ENCODE measurements at places on chromosomes 16 and 17.

GRCh38 chr17:6069539-6070429, at the start of gene WSCD1:
Gene WSCD1 (plus strand): TSS chr17:6070379. CDS start chr17:6080659, 10,280 bp downstream.
- H3K27ac ChIP-seq, result no peak within 1 kb of the TSS
- DNase-seq, result no peak
- peak within 1 kb of the TSS; percentile 76 for H3K4me3 ChIP-seq

DNA sequence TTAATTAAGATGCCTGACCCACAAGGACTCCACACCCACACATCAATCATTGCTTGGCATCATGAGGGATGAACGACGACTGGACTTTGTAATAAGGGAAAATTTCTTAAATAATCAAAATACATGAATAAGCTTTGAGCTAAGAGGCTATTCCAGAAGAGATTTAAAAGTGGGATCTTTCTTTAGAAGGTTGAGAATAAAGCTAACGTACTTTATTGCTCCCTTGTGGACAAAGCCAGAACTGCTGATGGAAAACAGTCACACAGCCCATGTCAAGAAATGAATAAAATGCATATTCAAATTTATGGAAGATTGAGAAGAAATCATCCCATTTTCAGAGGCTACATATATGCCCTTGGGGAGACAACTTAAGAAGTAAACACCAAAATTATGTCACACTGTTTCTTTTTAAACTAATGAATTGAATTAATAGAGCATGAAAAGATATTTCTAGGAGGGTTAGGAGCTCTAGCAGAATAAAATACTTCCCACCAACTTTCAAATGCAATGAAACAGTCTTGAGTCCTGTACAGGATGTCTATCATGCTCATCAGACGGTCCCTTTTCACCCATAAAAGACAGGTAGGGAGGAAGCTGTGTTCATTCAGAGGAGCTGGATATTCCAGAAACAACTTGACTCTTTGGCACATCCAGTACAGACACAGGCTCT, 60.2 kb upstream of the PHOSPHO1 start:
- no peak for DNase-seq
- H3K27ac ChIP-seq, result no peak overlapping the region
- H3K27me3 ChIP-seq, result no peaks in the 10 kb centered on the region
- no peaks in the 10 kb centered on the region for H3K4me1 ChIP-seq
- H3K4me3 ChIP-seq, result no peak overlapping the region

DNA sequence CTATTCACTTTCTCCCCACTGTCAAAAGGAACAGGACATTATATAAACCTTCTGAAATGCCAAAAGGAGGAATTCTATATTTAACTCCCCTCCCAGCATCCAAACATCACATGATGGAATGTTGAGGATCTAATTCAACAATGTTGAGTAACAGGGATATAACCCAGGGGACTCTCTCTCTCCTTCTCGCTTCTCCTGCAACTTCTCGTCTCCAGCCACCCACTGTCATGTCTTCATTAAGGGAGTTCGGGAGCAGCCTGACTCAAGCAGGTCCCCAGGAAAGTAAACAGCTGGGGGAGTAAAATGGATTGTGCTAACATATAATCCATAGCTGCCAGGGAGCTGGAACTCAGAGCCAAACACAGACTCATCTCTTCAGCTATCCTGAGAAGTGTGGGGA, 51.7 kb downstream of the GRIN2A start:
- no peak for DNase-seq
- H3K36me3 ChIP-seq, result no peaks in the 10 kb centered on the region
- no peak overlapping the region for H3K4me3 ChIP-seq
- no peak overlapping the region for H3K27ac ChIP-seq
- no peaks in the 10 kb centered on the region for H3K4me1 ChIP-seq

DNA sequence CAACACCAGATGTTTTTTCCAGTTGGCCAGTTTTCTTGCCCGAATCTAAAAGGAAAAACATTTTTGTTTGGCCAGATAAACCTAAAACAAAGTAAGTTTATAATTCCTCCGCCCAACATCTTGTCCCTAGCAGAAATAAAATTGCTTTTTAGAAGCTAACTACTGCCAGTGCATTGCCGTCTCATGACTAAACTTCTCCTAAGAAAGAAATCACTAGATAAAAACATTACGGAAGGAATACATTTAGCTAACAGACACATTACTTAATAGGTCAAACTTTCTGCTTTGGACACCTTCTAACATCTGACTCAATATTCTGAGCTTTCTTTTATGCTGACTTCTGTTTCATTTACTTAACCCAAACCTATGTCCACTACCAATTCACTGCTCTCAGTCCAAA, 36.2 kb downstream of the FBXL20 start:
- no peaks in the 10 kb centered on the region for H3K4me1 ChIP-seq
- DNase-seq, result no peak
- no peaks in the 10 kb centered on the region for H3K36me3 ChIP-seq
- no peak overlapping the region for H3K27ac ChIP-seq
- no peaks in the 10 kb centered on the region for H3K27me3 ChIP-seq

DNA sequence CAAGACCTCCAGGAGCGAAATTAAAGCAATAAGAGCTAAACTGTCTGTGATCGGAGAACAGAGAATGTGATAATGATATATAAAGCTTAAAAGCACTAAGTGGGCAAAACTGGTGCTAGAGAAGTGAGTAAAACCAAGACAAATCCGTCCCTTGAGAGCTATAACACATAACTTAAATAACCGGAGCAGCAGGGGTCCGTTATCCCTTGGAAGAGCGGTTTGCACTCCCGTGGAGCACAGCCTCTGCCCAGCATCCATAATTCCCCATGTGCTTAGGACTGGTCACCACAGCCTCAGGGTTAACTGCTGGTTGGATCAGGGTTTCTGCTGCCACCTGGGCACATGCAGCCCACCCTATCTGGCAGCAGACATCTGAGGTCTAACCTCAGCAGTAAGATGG, 489.0 kb downstream of the NPIPA7 start:
- no peak for DNase-seq
- peaks cover 3% of the 10 kb centered on the region for H3K4me1 ChIP-seq
- H3K4me3 ChIP-seq, result no peak overlapping the region
- H3K36me3 ChIP-seq, result no peaks in the 10 kb centered on the region

- H3K27me3 ChIP-seq, result no peaks in the 10 kb centered on the region
- H3K27ac ChIP-seq, result no peak overlapping the region
- no peaks in the 10 kb centered on the region for H3K4me1 ChIP-seq
- no peak overlapping the region for H3K4me3 ChIP-seq
- no peaks in the 10 kb centered on the region for H3K36me3 ChIP-seq
These were observed 68.1 kb upstream of the CPHXL start for GRCh38 chr16:75794426-75794825.

DNA sequence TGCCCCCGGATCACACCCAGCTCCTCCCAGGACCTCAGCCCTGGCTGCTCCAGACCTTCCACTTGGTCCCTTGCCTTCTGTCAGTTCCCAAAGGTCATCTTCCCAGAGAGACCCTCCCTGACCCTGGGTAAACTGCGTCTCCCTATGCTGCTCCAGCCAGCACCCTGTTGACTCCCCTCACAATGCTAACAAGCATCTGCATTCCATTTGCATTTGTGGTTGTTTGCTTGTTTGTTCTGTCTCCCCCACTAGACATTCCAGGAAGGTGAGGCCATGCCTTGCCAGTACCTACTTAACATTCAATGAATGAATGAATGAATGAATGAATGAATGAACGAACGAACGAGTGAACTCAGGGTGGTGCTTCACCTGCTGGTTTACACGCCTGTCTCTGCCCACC, 171.2 kb downstream of the WSCD1 start:
- no peaks in the 10 kb centered on the region for H3K27me3 ChIP-seq
- DNase-seq, result no peak
- H3K4me1 ChIP-seq, result peaks cover 12% of the 10 kb centered on the region
- H3K27ac ChIP-seq, result no peak overlapping the region

- DNase-seq, result no peak
- peaks cover 2% of the 10 kb centered on the region for H3K4me1 ChIP-seq
- no peak overlapping the region for H3K27ac ChIP-seq
These were observed 12.7 kb upstream of the SPECC1 start for GRCh38 chr17:19996502-19996901.

- H3K36me3 ChIP-seq, result no peaks in the 10 kb centered on the region
- no peak for DNase-seq
- no peaks in the 10 kb centered on the region for H3K27me3 ChIP-seq
- H3K4me3 ChIP-seq, result no peak within 1 kb of the TSS
- no peaks in the 10 kb centered on the region for H3K4me1 ChIP-seq
These were observed at the start of gene TRPV3 for GRCh38 chr17:3557768-3558583. Gene TRPV3 (minus strand): TSS chr17:3557812. CDS start chr17:3554850, 2,962 bp downstream.

- DNase-seq, result no peak
- H3K27me3 ChIP-seq, result no peaks in the 10 kb centered on the region
- no peak overlapping the region for H3K27ac ChIP-seq
- no peaks in the 10 kb centered on the region for H3K4me1 ChIP-seq
- H3K36me3 ChIP-seq, result no peaks in the 10 kb centered on the region
These were observed 119.6 kb upstream of the HAS3 start for GRCh38 chr16:68985855-68986254.

- H3K4me1 ChIP-seq, result no peaks in the 10 kb centered on the region
- H3K36me3 ChIP-seq, result no peaks in the 10 kb centered on the region
- H3K4me3 ChIP-seq, result no peak overlapping the region
These were observed 17.4 kb upstream of the SUPT4H1 start for GRCh38 chr17:58369214-58370031.

DNA sequence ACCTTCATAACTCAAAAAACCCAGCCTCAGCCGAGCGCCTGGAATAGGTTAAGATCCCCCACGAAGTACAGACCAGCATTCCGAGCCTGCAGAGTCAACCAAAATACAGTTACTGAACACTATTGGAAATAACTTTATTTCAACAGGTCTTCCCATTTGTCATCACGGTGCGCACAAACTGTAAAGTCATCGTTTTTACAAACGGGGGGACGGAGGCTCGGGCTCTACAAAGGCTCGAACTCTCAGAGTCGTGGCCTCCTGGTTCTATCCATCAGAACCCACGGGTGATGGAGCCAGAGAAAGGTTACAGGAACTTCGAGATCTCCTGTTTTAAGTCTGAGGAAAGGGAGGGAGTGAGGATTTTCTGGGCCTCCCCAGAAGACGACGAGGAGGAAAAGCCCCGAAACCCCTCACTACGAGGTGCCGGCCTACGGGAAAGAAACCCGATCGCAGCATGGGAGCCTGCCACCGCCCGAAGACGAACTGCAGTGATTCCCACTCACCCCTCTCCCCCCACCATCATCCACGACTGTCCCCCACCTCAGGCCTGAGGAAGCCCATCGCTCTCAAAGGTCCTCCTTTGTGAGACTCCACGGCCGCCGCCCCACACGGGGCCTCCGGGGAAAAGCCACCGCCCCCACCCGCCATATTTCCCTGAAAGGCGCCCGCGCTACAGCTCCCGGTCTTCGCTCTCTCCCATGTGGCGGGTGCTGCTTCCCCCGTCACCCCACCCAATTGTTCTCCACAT, 917 bp downstream of the YWHAE start:
- peak overlapping the region; percentile 97 for H3K4me3 ChIP-seq
- no peaks in the 10 kb centered on the region for H3K4me1 ChIP-seq
- no peaks in the 10 kb centered on the region for H3K27me3 ChIP-seq
- H3K36me3 ChIP-seq, result no peaks in the 10 kb centered on the region

GRCh38 chr16:66547101-66547989, 2.6 kb downstream of the TK2 start:
- no peaks in the 10 kb centered on the region for H3K27me3 ChIP-seq
- no peak overlapping the region for H3K4me3 ChIP-seq
- H3K36me3 ChIP-seq, result no peaks in the 10 kb centered on the region
- no peak for DNase-seq

DNA sequence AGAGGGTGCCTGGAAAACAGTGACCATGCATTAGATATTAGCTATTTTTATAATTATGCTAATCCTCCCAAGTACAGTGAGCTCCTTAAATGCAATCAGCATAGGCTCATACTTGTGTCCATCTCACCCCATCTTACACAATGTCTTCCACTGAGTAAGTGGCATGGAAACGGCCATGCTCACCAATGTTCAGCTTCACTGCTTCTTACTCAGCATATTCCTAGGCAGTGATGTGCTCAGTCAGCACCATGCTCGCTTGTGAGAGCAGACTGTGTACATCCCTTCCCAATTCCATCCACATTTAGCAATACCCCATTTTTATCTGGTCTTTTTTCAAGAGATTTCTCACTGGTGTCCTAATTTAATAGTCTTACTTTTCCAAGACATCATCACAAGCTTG, 454.8 kb upstream of the SOX9 start:
- H3K27me3 ChIP-seq, result no peaks in the 10 kb centered on the region
- H3K27ac ChIP-seq, result no peak overlapping the region
- no peak for DNase-seq
- H3K4me1 ChIP-seq, result no peaks in the 10 kb centered on the region
- H3K4me3 ChIP-seq, result no peak overlapping the region

DNA sequence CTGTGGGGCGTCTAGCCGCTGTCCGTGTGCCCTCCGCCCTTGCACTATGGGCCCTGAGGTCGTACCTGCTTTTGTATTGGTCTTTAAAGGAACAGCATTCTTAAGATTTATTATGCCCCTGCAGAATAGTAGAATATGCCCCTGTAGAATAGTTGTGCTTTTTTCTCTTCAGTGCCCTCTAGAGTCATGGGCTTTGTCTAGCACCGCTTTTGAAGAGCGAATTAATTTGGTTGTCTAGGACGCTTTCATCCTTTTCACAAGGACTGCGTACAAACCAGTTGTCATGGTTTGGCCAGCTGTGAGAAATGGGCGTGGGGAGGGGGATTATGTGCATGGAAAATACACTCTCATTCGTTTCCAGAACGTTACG, 621 bp downstream of the CEP95 start:
- no peaks in the 10 kb centered on the region for H3K27me3 ChIP-seq
- H3K4me3 ChIP-seq, result peak overlapping the region; percentile 84
- peaks cover 19% of the 10 kb centered on the region for H3K36me3 ChIP-seq
- no peak for DNase-seq
- H3K4me1 ChIP-seq, result no peaks in the 10 kb centered on the region

DNA sequence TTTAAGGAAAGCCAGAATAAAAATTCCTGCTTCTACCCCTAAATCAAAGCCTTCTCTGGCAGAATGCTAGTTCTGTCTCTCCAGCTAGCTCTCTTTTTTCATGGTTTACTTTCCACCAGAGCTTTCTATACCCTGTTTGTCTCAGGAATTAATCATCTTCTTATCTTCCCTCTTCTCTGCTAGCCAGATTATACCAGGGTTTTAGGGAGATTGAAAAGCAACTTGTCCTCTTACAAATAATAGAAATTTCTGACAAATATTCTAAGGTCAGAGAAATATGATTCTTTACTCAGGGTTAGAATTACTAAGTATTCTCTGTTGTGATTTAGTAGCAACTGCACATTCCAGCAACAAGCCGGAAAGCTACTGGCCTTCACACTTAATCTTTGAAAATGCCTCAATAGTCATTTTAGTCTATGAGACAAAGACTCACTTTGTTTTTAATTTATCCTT, 166.4 kb downstream of the TANC2 start:
- DNase-seq, result no peak
- H3K27me3 ChIP-seq, result no peaks in the 10 kb centered on the region
- no peak overlapping the region for H3K27ac ChIP-seq
- no peaks in the 10 kb centered on the region for H3K36me3 ChIP-seq
- H3K4me3 ChIP-seq, result no peak overlapping the region

Data from iPS DF 6.9 (cell line).